GM13976 (cell line): ENCODE measurements at places on chromosomes 1 and 21.

GRCh38 chr1:154760469-154760933 lies 109.6 kb downstream of the KCNN3 start:
- peak; percentile 91 for DNase-seq

GRCh38 chr1:221797506-221797905 lies 55.6 kb upstream of the DUSP10 start:
- DNase-seq, result no peak

DNA sequence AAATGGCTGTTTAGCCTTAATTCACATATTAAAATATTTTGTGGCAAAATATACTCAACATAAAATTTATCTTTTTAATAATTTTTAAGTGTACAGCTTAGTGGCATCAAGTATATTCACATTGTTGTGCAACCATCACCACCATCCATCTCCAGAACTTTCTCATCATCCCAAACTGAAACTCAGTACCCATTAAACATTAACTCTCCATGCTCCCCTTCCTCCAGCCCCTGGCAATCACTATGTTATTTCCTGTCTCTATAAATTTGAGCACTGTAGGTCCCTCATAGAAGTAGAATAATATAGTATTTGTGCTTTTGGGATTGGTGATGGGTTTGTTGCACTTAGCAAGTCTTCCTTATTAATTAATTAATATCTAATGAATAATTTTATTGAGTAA lies 29.4 kb downstream of the CCN1 start:
- DNase-seq, result no peak

DNA sequence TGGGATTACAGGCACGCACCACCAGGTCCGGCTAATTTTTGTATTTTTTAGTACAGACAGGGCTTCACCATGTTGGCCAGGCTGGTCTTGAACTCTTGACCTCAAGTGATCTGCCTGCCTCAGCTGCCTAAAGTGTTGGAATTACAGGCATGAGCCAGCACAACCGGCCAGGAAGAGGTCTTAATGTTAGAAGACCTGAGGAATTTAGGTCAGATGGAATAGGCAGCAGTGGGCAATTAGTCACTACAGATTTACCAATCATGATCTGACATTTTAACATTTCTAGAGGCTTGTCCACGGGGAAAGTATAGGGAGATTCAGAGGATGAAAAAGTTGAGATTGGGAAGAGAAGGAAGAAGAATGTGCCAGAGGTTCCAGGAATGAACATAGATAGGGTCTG lies 8.9 kb upstream of the APP start:
- no peak for DNase-seq

GRCh38 chr1:114524944-114525343 lies 13.9 kb upstream of the TRIM33 start:
- DNase-seq, result no peak

GRCh38 chr1:67717876-67718275 lies 32.9 kb downstream of the GADD45A start:
- DNase-seq, result no peak

DNA sequence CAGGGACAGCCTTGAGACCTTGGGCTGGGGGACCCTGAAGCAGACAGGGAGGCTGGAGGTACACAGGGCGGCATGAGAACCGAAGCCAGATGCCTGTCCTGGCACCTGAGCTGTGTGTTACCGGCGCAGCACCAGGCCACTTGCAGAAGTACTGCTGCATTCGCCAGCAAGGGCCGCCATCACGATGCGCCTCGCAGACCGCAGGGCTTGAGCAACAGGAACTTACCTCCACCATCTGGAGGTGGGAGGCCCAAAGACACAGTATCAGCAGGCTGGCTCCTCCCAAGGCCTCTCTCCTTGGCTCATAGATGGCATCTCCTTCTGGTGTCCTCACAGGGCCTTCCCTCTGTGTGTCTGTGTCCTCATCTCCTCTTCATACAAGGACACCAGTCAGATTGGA lies 90.1 kb downstream of the PRDM16 start:
- DNase-seq, result no peak

- no peak for DNase-seq
These were observed 5.3 kb downstream of the DTL start for GRCh38 chr1:212040629-212041412.

DNA sequence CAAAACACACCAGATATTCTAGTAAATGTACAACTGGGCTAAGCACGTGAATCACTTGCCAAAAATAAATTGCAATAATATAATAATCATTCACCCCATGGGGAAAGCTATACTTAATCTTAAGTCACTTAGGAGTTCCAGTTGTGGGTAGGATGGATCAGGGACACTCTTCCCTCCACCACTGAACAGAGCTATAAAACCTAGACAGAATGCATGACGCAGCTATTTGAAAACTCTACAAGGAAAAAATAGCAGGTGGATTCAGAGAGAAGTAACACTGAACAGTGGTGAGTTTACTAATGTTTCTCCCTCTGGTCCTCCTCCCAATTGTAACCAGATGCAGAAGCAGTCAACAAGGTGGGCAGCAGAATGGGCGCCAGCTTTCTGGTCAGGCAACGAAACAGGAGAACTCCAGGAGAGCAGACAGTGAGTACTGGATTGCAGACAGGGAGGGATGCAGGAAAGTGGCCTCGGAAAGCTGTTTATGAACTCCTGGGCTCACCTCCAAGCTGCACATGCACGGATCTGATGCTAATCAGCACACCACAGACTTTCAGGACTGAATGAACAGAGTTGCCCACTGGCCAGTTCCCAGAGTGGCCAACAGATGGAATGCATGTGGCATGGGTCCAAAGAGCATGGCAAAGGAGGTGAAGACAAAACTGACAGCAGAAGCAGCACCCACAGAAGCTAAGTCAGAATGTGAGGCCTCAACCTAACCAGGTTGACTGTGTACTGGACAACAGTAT lies 41.4 kb downstream of the TARBP1 start:
- DNase-seq, result no peak

DNA sequence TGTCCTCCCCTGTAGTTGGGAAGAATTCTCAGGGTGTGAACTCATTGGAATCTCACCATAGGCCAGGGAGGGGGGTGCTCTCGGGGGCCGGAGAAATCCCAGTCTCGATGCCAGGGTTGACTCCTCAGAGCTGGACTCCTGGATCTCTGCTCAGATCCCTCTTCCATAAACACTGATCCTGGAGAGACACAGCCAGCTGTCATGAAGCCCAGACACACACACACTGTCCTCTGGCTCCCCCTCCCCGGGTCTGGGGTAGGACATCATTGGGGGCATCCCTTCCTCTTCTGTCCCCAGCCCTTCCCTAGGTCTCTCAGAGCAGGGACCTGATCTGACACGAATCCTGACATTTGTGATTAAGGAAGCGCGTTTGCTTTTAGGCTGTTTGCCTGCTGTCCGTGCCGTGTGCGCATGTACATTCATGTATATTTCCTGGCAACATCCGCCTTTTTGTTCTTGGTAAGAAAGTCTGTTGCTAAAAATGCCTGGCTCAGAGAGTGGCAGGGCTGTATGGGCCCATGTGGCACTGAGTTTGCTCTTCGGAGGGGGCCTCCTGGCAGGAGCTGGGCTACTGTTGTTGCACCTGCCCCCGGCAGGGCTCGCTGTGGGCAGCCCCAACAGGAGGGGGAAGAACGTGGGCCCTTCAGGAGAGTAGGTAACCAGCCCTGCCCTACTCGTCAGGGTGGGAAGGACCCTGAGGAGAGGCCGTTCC lies 45.4 kb upstream of the SELENON start:
- DNase-seq, result no peak

GRCh38 chr1:192061556-192061955 lies 96.7 kb upstream of the RGS18 start:
- DNase-seq, result no peak

DNA sequence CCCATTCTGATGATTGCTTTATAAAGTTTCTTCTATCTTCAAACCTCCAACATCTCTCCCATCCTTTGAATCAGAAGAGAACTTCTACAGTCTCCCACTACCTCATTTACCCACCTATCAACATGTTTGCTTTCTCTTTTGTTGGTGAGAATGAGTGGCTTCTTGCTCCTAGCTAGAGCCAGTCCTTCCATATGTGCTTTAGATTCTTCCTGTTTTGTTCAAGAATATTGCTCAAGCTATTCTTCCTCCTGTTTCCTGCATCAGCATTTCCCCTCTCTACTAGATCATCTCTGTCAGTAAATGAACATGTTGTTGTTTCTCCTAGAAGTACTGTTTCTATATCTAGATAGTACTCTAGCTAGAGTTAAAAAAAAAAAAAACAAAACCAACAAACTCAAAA lies 6.3 kb downstream of the ATF6 start:
- DNase-seq, result no peak
